Hepatocyte (in vitro differentiated cells): ENCODE measurements at places on chromosomes 4 and X. TPM values are rescaled to one million over a fixed set of nuclear protein-coding genes. Genes with fewer than 3 reads are reported as not detected.

KLHL4 gene
- total RNA-seq: 2.8 and 3.6 TPM in 2 replicates

FOXR2 gene
- not detected in 2 replicates for total RNA-seq

CSN1S1 gene
- not detected in 2 replicates for total RNA-seq

HS6ST2 gene
- total RNA-seq: 18.5 and 21.9 TPM in 2 replicates

SUPT20HL2 gene
- not detected in 2 replicates for total RNA-seq

PPP4R3C gene
- total RNA-seq: not detected in 2 replicates

HTN1 gene
- not detected in 2 replicates for total RNA-seq

TBC1D9 gene
- total RNA-seq: 32.8 and 35.6 TPM in 2 replicates

AWAT2 gene
- not detected in 2 replicates for total RNA-seq
